IPS DF 19.7 (cell line): ENCODE measurements at places on chromosomes 4 and X.

DNA sequence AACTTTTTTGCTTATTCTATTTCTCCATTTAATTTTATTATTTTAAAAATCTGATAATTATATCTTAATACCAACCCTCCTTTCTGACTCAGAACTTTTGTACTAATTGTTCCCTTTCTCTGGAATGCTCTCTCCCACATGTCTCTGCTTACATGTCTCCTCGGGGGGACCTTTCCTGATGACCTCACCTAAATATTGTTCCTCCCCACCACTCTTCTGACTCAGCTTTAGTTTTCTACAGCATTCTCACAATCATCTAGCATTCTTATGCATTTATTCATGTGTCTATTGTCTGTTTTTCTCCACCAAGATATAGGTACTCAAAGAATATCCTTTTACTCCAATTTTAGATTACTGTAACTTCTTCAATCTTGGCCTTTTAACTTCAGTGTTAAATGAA lies 128.7 kb downstream of the MSL3 start:
- DNase-seq, result no peak

DNA sequence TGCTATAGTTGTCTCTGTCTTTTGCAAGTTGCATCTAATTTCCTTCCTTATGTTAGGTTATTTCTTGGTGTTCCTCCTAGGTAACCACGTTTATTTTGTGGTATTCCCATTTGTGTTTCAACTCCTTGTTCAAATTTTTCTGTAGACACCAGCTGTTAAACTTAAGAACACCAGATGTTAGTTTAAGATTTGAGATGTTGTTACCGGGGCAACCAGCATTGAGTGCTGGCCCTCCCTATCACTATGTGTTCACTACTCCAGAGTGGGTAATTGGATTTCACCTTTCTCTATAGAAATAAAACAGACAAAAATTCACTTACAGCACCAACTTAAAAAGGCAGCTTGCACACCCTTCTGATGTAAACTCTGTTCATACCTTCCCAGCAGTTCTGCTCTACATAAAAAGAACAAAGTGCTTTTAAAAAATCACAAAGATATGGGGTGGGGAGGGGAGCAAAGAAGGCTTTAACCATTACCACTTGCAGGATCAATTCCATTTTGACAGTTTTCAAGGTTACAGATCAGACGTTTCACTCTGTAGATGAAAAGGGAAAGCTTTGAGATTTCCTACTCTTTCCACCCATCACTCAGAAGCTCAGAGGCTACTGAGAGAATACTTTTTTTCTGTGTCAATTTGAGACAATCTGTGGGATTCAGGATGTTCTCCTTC lies 82.9 kb downstream of the DKK2 start:
- DNase-seq, result no peak

GRCh38 chrX:129781680-129782495 lies 2.1 kb downstream of the SASH3 start:
- DNase-seq, result no peak

DNA sequence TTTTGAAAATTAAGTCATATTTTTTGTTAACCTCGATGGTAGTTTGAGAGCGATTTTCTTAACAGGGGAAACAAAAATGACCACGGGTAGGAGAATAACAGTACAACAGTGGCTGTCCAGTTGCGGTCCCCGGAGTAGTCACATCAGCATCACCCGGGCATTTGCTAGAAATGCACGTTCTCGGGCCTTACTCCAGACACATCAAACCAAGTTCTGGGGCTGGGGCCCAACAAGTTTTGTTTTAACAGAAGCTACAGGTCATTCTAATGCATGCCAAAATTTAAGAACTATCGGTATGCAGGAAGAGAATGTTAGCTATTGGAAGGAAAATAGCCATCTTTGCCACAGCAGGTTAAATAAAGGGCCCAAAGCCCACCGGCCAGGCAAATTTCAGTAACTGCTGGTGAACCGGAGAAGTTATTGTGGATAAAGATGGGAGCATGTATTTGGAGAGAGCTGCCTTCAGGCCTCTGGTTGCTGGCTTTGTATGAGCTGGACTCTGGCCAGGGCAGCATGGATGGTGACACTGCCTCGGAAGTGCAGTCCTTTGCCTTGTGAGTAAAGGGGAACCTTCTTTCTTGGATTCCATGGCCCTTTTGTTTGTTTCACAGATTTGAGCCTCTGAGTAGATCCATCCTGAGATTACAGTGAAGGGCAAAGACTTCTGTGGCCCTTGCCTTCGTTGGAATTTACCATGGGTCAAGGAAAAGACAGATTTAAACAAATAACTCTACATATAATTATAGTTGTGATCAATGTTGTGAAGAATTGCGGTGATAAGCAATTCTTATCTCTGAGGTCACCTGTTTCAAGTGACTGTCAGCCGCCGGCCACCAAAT lies 62.1 kb downstream of the TBC1D14 start:
- DNase-seq, result no peak

DNA sequence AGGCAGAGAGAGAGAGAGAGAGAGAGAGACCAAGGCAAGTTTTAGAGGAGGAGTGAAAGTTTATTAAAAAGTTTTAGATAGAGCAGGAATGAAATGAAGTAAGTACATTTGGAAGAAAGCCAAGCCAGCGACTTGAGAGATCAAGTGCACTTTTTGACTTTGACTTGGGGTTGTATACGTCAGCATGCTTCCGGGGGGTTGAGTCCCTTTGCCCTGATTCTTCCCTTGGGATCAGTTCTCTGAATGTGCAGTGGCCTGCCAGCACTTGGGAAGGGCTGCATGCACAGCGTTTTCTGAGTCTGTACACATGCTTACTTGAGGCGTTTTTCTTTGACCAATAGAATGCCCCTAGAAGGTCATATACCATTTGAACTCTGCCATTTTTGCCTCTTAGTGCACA lies 400.5 kb downstream of the PDGFC start:
- no peak for DNase-seq

- DNase-seq, result no peak
Measured at GRCh38 chr4:5378002-5378401, 326.7 kb downstream of the STK32B start.

DNA sequence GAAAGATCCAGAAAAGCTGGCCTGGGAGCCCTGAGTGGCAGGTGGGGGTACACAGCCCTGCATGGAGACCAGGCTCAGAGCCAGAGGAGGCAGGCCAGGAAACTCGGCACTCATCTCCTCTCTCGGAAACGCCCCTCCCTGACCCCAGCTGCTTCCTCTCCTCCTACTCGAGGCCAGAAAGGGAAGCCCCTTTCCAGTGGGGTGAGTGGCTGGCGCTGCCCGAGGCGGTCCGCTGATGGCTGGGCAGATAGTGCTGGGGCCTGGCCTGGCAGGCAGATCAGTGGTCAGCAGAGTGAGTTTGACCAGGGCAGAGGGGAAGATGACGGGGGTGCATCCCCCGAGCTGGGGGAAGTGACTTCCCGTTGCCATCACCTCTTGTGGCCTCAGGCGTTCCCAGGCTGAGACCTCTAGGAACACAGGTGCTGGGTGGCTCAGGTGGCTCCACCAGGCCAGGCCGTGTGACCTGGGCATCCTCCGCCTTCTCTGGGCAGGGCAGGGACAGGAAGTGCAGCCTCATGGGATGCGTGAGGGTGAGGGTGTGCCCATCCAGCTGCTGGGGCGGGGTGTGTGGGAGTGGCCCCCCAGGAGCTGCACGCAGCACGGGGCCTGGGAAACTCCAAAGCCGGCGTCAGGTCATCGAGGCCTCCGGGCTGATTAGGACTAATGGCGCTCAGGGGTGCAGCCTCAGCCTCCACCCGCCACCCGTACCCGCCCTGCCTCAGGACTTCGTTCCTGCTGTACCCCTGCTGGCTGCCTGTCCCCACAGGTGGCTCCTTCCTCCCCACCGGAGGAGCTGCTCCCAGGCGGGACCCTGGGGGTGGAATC lies 5.7 kb downstream of the SH3BP2 start:
- DNase-seq, result no peak

- DNase-seq, result no peak
Measured at GRCh38 chr4:2934077-2934812, 29.0 kb downstream of the NOP14 start.

DNA sequence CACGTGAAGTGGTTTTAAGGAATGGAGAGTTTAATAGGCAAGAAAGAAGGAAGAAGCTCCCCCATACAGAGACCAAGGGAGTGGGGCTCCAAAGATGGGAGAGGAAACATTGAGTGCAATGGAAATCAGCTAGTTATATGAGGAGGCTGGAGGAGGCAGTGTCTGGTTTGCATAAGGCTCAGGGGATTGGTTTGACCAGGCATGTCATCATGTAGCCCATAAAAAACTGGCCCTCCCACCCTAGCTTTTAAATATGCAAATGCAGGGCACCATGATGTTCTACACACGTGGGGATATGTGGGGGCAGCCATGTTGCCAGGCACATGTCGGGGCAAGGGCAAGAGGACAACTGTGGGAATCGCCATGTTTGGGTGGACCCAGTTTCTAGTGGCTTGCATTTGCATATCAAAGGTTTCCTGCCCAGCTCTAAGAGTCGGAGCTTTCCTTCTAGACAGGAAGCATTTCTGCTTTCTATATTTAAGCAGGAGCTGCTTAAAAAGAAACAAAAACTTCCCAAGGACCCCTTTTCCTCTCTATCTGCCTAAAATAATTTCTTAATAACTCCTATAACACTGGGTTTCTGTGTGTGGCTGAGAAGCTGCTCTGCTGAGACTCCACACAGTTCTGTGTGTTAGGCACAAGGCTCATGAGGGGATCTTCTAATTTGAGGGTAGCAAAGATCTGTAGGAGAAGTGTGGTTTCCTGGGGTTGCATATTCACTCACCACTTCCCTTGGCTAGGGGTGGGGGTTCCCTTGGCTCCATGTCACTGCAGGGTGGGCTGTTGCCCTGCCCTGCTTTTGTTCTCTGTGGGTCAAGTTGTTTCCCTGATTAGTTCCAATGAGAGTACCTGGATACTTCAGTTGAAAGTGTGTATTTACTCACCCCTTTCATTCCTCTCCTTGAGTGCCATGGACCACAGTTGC lies 113.5 kb downstream of the VSIG4 start:
- DNase-seq, result no peak

- DNase-seq, result no peak
Measured at GRCh38 chr4:159129814-159130550, 27.1 kb downstream of the RAPGEF2 start.

- no peak for DNase-seq
Measured at GRCh38 chrX:78659955-78660354, 827 bp upstream of the RTL3 start.

GRCh38 chr4:90375081-90375480 lies 247.9 kb downstream of the CCSER1 start:
- no peak for DNase-seq

DNA sequence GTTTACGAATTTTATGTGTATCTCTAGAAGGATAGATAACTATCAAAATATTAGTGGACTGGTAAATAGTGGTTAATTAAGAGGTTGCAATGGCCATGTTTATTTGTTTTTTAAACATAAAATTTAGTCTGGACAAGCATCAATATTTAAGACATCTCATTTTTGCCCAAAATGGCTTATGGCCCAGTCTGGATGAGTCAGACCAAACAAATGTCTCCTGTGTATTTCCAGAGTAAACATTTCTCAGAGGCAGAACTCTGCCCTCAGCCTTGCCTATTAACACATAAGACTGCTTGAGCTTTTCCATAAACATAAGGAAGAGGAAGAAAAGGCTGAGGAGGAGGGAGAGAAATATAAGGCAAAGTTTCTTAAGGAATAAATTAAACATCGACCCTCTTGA lies 277.1 kb upstream of the DIAPH2 start:
- DNase-seq, result no peak

- no peak for DNase-seq
Measured at GRCh38 chrX:106404512-106404911, 207.3 kb upstream of the RADX start.

GRCh38 chr4:159864337-159864736 lies 761.5 kb downstream of the RAPGEF2 start:
- DNase-seq, result no peak

GRCh38 chrX:41984628-41985027 lies 61.3 kb upstream of the CASK start:
- no peak for DNase-seq

- DNase-seq, result no peak
Measured at GRCh38 chr4:8778291-8778690, 93.3 kb downstream of the HMX1 start.

DNA sequence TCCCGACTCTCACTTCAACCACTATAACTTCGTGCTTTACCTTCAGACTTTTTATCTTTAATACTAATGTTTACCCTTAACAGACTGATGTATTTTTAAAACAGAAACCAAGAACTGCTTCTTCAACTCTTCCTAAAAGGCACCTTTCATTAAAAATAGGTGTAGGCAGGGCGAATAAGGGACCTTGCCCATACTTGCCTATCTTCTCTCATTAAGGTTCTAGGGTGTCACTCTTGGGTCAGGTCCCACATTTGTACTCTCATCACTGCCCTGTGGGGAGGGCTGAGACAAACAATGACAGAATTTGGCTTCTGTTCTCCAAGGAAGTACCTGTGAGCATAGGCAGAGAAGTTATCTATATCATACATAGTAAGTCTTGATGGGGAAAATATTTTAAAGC lies 69.7 kb downstream of the ANKRD50 start:
- DNase-seq, result no peak

GRCh38 chrX:11151799-11152559 lies 40.8 kb downstream of the HCCS start:
- no peak for DNase-seq

DNA sequence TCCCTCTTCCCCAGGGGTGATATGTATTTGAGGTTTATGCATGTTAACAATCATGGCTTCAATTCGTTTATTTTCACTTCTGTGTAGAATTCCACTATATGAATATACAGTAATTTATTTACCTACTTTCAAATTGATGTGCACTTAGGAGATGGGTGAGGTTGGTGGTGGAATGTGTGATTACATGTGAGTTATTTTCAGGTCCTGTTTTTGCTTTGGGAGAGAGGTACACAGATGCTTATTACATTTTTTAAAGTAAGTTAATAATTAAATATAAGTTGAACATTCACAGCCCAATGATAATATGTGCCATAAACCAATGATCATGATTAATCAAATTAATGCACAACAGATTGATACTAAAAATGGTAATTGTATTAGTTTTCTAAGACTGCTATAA lies 79.5 kb downstream of the SPRY1 start:
- DNase-seq, result no peak

DNA sequence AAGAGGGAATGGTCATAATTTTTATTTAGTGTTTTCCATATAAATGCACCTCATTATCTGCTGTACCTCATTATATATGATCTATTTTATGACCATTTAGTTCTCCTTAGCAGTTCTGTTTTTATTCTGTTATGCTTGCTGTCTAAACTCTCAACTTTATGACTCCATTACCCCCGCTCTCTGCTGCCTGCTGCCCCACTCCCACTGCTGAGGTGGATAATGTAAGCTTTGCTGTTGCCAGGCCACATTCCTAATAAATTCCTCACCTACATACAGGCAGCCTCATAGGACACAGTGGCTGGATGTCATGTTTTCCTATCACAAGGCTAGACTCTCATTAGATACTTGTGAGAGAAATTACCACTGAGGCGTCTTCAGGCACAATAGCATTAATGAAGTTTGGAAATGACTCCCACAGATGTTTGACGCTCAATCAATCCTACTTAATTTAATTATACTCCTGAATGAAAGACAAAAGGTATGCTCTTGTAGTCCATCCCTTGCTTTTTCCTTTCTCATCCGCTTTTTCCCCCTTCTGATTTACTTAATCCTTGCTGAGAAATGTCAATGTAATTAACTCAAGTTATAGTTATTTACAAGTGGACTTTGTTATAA lies 497.5 kb upstream of the IGFBP7 start:
- no peak for DNase-seq
